Right renal cortex interstitium (tissue), 3 donors: ENCODE measurements at places on chromosomes 7 and 10. TPM values are rescaled to one million over a fixed set of nuclear protein-coding genes. Genes with fewer than 3 reads are reported as not detected.

VAX1 gene
- polyA plus RNA-seq, result not detected

PILRB gene
- polyA plus RNA-seq, result 23.8 TPM

CFAP69 gene
- polyA plus RNA-seq, result 16.9 TPM

- DNase-seq, result no peak
Observed at GRCh38 chr7:150986099-150986512, 4.7 kb upstream of the NOS3 start.

IL6 gene
- polyA plus RNA-seq, result 0.21 TPM

- DNase-seq, result no peak
Observed at GRCh38 chr10:7251696-7252465, 159.0 kb downstream of the SFMBT2 start.

TRIL gene
- 55.9 TPM for polyA plus RNA-seq

GRCh38 chr7:816751-817671 lies 15.3 kb upstream of the SUN1 start:
- no peak for DNase-seq

DNA sequence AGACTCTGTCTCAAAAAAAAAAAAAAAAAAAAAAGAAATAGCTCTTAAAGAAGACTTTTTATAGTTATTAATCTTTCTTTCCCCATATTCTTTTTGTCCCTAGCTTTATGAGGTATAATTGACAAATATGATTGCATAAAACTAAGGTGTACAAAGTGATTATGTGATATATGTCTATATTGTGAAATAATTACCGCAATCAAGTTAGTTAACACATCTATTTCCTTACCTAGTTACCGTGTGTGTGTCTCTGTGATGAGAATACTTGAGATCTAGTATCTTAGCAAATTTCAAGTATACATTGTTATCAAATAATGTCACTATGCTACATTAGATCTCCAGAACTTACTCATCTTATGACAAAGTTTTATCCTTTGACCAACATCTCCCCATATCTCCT lies 30.7 kb upstream of the UBN2 start:
- no peak for DNase-seq

C1QL3 gene
- 3.2 TPM for polyA plus RNA-seq

DNA sequence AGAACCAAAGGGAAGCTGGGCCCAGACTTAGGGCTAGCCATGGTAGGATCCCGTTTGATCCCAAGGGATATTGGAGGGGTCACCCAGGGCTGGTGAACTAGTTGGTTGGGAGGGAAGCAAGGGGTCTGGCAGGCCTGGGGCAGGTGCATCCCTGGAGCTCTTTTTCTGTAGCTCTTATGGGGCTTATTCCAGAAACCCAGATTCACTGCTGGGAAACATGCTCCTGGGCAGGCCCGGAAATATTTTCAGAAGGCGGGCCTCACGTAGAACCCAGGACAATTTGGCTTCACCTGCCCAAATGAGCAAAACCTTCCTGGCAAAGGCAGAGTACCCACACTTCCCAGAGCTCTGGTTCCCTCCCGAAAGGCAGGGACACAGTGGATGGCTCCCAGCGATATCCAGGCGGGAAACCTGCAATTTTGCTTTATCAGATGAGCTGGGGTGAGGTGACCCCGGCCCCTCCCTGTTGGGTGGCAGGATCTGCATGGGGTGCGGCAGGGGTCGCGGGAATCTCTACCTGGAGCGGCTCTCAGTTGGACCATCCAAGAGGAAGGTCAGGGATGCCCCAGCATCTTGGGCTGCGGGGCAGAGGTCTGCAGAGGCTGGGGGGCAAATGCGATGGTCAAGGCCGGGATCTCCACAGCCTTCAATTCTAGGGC lies 533.9 kb downstream of the TCERG1L start:
- no peak for DNase-seq

GRCh38 chr7:25196132-25196896 lies 32.0 kb downstream of the NPVF start:
- no peak for DNase-seq

GRCh38 chr7:29639886-29640595 lies 76.4 kb downstream of the PRR15 start:
- peak; percentile 3 for DNase-seq
